ENCODE measurements at places on chromosomes 1 and 21.

DNA sequence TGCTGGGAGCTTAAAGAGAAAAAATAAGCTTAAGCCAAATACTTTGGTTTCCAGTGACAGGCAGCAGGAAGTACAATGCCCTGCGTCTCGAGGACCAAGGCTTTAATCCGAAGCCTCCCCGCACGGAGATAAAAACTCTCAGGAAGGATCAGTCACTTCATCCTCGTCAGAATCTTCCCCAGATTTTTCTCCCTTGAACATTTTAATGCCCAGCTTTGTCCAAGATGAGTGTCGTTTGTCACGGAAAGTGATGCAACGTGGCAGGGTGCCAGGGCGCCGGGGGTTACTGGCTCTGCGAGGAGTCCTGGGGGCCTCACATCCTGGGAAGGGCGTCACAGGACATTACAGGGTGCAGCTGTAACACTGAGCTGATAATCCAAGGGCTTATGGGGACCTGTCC lies 25.2 kb upstream of the PCBP3 start:
- no peak for DNase-seq

- DNase-seq = no peak
Observed at GRCh38 chr21:45309069-45309986, 21.6 kb upstream of the POFUT2 start.

DNA sequence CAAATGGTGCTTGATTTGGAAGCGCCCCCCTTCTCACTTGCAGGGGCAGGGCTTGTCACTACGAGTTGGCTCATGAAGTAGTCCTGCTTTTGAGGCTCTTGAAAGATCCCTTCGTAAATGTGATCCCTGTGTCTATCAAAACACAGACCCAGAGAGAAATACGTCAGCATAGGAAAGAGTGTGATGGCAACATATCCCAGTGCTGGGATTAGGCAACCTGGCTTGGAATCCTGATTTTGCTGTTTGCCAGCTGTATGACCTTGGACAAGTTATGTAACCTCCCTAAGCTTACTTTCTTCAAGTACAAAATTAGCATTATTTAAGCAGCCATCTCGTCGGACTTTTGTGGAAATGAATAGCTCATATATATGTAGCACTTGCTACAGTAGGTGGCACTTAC lies 228.4 kb downstream of the ATG4C start:
- no peak for DNase-seq

- no peak for DNase-seq
Observed at GRCh38 chr21:35197992-35198431, 148.9 kb upstream of the RUNX1 start.

Measured in anterior cingulate cortex (tissue), 58 donors.